ENCODE measurements at places on chromosomes 6 and 20.

DNA sequence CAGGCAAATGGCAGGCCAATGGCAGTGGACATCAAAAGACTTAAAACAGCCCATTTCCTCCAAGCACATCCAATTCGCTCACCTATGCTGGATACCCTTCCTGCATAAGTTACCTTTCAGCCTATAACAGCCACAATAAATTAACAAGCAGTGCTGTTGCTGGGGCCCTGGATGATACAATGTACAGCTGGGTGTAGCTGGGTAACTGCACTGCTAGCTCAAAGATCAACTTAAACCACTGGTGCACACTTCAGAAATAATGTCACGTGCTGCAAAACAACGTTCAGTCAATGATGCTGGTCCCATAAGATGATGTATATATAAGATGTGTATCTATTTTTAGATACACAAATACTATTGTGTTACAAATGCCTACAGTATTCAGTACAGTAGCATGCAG is 13.6 kb downstream of the IL20RA start:
- no peak overlapping the region for H3K4me3 ChIP-seq
- DNase-seq, result no peak
- H3K36me3 ChIP-seq, result no peaks in the 10 kb centered on the region

DNA sequence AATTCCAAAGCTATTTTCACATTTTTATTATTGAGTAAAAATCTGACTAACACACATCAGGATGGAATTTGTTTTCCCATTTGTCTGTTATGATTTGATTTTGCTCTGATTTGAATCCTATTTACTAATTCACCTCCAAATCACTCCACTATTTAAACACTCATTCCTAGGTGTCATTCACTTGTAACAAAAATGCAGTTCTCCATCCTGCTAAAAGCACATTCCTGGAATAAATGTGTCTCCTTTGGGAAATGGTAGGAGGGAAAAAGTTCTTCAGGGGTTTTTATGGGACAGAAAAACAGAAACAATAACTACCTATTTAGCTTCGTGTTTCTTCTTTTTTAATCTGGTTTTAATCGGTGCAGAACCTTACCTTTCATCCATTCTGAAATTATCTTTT is 494.1 kb upstream of the CITED2 start:
- H3K27me3 ChIP-seq, result no peaks in the 10 kb centered on the region
- no peak overlapping the region for H3K27ac ChIP-seq
- no peak overlapping the region for H3K4me3 ChIP-seq
- DNase-seq, result no peak

- H3K27me3 ChIP-seq, result no peaks in the 10 kb centered on the region
- no peak overlapping the region for H3K4me3 ChIP-seq
- peaks cover 62% of the 10 kb centered on the region for H3K4me1 ChIP-seq
- H3K36me3 ChIP-seq, result no peaks in the 10 kb centered on the region
- no peak overlapping the region for H3K27ac ChIP-seq
Measured at GRCh38 chr6:167120583-167120903, 2.4 kb upstream of the CCR6 start.

DNA sequence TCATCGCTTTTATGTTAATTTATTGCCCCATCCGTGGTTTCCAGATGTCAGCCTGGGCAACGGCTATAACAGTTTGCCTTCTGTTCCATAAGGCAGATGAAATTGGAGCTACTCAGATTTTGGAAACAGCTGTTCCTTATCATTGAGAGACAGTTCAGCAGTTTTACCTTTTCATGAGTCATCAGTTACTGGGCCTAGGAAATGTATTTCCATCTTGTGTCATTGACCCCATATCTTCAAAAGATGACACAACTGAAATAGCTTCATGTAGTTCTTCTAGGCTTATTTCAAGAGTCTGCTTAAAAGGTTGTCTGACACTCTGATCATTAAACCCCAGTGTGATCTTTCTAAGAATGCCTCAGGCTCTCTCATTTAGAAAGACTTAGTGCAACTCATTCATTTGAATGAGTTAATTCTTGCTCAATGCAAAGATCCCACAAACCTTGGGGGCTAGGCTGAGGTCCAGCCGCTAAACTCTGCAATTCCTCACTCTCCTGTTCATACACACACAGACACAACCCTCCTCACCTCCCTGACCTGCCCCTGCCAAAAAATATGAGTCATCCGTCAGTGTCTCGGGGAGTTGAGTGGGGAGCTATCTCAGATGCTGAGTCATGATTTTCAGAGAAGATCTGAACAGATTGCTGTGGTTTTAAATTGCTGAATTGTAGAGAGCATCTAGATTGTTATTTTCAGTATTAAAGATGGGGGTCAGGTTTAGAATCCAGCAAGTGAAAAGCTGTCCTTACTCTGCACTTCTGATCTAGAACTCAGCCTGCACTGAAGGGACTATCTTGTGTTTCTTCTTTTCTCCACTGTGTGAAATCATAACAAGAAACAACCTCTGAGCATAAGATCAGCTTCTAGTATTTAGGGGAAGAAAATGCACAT is 61.8 kb downstream of the RPP40 start:
- peak; percentile 60 for DNase-seq
- no peak overlapping the region for H3K27ac ChIP-seq
- H3K4me1 ChIP-seq, result peaks cover 13% of the 10 kb centered on the region
- H3K4me3 ChIP-seq, result no peak overlapping the region
- no peaks in the 10 kb centered on the region for H3K27me3 ChIP-seq
- H3K36me3 ChIP-seq, result peaks cover 12% of the 10 kb centered on the region

GRCh38 chr6:5155906-5156305 is 70.8 kb downstream of the PPP1R3G start:
- H3K27me3 ChIP-seq, result no peaks in the 10 kb centered on the region
- no peak overlapping the region for H3K4me3 ChIP-seq
- no peak overlapping the region for H3K27ac ChIP-seq
- DNase-seq, result no peak
- no peaks in the 10 kb centered on the region for H3K36me3 ChIP-seq
- no peaks in the 10 kb centered on the region for H3K4me1 ChIP-seq

DNA sequence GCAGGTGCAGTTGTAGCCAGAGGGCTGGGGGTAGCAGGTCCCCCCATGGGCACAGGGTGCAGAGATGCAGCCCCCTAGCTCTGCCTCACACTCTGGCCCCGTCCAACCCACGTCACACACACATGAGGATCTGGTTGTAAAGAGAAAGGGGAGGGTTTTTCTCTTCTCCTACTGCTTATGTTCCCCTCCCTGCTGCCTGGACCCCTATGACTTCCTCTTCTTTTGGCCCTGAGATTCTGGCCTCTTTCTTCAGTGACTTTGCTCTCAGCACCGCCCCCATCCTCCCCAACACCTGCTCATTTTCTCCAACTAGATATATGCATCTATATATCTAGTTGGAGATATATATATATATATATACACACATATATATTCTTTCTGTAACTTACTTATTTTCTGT is 9.7 kb downstream of the NOTCH4 start:
- H3K27ac ChIP-seq, result no peak overlapping the region
- no peak for DNase-seq
- no peaks in the 10 kb centered on the region for H3K4me1 ChIP-seq
- no peaks in the 10 kb centered on the region for H3K36me3 ChIP-seq
- H3K27me3 ChIP-seq, result no peaks in the 10 kb centered on the region

- no peak overlapping the region for H3K27ac ChIP-seq
- no peak overlapping the region for H3K4me3 ChIP-seq
- H3K27me3 ChIP-seq, result no peaks in the 10 kb centered on the region
- no peaks in the 10 kb centered on the region for H3K4me1 ChIP-seq
Measured at GRCh38 chr6:87225937-87226336, 70.6 kb downstream of the ZNF292 start.

GRCh38 chr6:169805242-169805838 is 53.9 kb downstream of the ERMARD start:
- H3K4me3 ChIP-seq, result no peak overlapping the region
- peaks cover 59% of the 10 kb centered on the region for H3K4me1 ChIP-seq
- no peaks in the 10 kb centered on the region for H3K36me3 ChIP-seq
- H3K27me3 ChIP-seq, result no peaks in the 10 kb centered on the region

GRCh38 chr6:116254297-116255056 is 602 bp upstream of the TSPYL4 start:
- peak overlapping the region; percentile 95 for H3K27ac ChIP-seq
- no peaks in the 10 kb centered on the region for H3K27me3 ChIP-seq
- no peaks in the 10 kb centered on the region for H3K36me3 ChIP-seq

DNA sequence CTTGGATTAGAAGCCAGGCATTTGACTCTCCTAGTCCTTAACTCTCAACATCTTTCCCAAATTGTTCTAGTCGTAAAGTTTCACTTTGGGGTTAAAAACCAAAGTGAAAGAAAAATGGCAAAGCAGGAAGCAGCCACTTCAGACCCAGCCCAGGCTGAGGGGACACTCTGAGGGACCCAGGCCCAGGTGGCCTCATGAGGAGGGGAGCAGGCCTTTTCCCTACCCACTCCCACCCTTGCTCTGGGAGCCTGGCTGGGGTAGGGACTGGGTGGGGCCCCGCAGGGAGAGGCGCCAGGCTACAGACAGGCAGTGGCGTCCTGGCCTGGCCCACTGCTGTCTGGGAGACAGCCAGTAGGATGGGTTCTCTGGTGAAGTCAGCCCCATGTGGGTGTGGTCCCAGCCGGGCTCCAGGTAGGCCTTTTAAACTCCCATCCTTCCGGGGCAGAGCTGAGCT is 68.7 kb upstream of the MYL9 start:
- no peaks in the 10 kb centered on the region for H3K36me3 ChIP-seq
- H3K4me1 ChIP-seq, result peaks cover 32% of the 10 kb centered on the region
- DNase-seq, result no peak

DNA sequence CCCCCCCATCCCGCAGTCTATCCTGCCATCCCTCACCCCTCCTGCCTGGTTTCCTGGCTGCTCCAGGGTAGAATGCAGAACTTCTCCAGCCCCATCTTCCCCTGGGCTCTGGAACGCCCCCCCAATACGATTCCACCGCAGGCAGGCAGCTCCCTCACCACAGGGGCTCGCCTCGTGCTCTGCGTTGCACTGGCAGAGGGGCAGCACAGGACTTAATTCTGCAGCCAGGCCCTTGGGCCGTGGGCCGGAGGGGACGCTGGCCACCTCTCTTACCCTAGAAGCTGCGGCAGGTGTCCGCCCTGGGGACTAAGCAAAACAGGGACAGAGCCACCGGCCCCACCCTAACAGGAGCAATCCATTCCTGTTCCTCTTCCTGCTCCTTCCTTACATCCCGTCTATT is 263.9 kb downstream of the CDH4 start:
- H3K27ac ChIP-seq, result no peak overlapping the region
- DNase-seq, result no peak
- no peaks in the 10 kb centered on the region for H3K4me1 ChIP-seq
- H3K36me3 ChIP-seq, result no peaks in the 10 kb centered on the region
- no peak overlapping the region for H3K4me3 ChIP-seq

- H3K27me3 ChIP-seq, result no peaks in the 10 kb centered on the region
- no peak for DNase-seq
- H3K4me3 ChIP-seq, result no peak overlapping the region
- no peaks in the 10 kb centered on the region for H3K36me3 ChIP-seq
- H3K4me1 ChIP-seq, result no peaks in the 10 kb centered on the region
Measured at GRCh38 chr6:142412241-142412640, 110.4 kb downstream of the ADGRG6 start.

GRCh38 chr6:33018904-33019303 is 9.5 kb upstream of the HLA-DOA start:
- no peaks in the 10 kb centered on the region for H3K36me3 ChIP-seq
- peaks cover 18% of the 10 kb centered on the region for H3K4me1 ChIP-seq
- H3K4me3 ChIP-seq, result peak overlapping the region; percentile 43
- H3K27ac ChIP-seq, result no peak overlapping the region

GRCh38 chr6:13769655-13770053 is 44.7 kb downstream of the MCUR1 start:
- no peak overlapping the region for H3K27ac ChIP-seq
- H3K4me3 ChIP-seq, result no peak overlapping the region
- no peaks in the 10 kb centered on the region for H3K36me3 ChIP-seq

GRCh38 chr20:58112017-58112781 is 116.3 kb downstream of the ANKRD60 start:
- no peaks in the 10 kb centered on the region for H3K4me1 ChIP-seq
- H3K4me3 ChIP-seq, result no peak overlapping the region
- no peak for DNase-seq

Data from CD8-positive, alpha-beta memory T cell (primary cell).